ENCODE measurements at places on chromosomes 5 and 9.

- DNase-seq = no peak
These were observed 50.1 kb upstream of the SIMC1 start for GRCh38 chr5:176188085-176188484.

DNA sequence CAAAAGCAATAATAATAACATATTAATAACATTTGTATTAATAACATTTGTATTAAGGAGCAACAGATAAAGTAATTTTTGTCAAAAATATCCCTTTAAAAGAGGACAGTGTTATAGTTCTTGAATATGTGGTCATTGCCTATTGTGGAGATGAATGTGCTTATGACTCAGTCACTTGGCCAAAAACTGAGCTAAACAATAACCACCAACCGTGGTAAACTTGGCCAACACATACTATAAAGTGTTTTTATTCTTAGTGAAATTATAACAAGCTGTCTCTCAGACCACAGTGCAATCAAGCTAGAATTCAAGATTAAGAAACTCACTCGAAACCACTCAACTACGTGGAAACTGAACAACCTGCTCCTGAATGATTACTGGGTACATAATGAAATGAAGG lies 159.2 kb upstream of the PLPPR1 start:
- no peak for DNase-seq

DNA sequence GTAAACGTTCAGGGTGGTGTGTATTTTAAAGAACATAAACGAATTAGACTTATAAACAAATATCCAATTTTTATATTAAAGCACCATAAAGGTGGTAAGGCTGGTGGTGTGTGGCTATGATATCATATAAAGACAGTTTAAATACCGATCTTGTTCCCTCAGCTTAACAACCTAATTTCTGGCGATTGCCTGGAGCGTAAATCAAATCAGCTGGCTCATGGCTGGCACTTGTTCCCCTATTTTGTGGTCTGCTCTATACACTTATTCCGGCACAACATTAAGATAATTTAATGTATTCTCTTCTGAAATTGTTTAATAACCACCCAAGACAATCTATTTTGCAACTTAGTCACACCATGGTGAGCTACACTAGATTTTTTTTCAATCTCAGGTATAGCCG lies 2.4 kb upstream of the HAPLN1 start:
- no peak for DNase-seq

GRCh38 chr5:153209016-153209415 lies 281.5 kb upstream of the GRIA1 start:
- DNase-seq = no peak

GRCh38 chr9:133146746-133147411 lies 16.8 kb downstream of the GBGT1 start:
- DNase-seq = no peak

DNA sequence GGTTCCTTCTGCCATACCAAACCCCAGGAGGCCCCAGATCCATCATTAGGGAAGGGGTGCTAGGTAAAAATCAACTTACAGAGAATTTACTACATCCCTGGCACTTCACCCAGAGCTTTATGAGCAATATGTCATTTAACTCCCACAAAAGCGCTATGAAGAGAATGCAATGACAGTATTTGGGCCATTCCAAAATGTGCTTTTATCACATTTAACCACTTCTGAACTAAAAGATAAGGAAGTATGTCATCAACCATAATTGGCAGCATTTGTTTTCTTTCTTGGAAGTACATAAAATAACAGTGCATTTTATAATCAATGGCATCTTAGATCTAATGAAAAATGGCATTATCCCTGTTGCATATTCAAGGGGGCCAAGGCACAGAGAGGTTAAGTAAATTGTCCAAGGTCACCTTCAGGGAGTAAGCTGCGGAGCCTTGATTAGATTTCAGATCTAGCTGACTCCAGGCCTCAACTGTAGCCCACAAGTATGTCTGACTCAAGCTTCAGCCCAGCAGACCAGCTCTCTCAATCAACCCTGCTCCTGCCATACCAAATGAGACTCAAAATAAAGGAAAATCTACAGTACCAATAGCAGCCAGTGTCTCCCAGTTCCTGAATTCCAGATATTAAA lies 16.5 kb downstream of the SH3TC2 start:
- no peak for DNase-seq

DNA sequence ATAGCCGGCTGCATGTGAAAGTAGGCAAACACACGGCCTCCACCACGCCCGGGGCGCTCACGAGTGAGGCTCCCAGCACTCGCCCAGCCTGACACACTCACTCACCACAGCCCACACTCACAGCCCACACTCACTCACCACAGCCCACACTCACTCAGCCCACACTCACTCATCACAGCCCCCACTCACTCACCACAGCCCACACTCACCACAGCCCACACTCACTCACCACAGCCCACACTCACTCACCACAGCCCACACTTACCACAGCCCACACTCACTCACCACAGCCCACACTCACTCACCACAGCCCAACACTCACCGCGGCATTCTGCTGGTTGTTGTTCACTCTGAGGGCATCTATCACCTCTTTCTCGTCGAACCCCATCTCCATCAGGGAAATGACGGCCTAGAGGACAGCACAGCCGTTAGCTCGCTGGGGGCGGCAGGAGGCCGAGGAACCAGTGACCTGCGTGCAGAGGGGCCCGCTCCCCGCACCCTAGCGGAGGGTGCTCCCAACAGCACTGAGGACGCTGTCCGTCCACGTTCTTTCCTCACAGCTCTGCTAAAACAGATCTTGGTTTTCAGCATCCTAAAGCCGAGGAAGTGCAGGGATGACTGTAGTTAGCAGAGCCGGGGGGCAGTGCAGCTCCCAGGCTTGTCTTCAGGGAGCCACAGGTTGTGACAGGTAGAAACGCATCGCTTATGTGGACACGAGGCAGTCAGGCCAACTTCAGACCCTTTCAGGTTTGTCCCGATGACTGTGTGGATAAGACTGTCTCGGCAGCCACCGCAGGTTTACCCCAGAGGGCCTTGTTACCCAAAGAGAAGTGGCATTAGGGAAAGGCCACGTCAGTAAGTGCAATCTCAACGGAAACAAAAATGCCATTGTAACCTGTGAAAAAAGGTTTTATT lies 21.6 kb downstream of the UBAC1 start:
- no peak for DNase-seq

DNA sequence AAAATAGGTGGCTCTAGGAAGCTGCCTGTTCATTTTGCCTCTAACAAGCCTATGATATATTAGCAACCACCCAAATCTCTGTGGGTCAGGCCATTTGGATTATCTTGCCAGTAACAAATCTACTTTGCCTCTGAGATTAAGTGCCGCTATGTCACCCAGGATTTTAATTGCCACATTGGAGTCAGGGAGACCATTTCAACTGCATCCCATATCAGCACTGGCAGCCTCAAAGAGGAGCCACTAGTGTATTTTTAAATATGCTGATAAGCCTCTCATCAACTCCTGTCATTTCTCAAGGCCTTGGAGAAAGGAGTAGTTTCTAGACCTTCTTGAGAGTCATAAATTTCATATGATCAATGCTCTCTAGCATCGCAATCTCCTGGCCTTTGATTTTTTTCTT lies 12.1 kb upstream of the ADAMTS19 start:
- DNase-seq = no peak

DNA sequence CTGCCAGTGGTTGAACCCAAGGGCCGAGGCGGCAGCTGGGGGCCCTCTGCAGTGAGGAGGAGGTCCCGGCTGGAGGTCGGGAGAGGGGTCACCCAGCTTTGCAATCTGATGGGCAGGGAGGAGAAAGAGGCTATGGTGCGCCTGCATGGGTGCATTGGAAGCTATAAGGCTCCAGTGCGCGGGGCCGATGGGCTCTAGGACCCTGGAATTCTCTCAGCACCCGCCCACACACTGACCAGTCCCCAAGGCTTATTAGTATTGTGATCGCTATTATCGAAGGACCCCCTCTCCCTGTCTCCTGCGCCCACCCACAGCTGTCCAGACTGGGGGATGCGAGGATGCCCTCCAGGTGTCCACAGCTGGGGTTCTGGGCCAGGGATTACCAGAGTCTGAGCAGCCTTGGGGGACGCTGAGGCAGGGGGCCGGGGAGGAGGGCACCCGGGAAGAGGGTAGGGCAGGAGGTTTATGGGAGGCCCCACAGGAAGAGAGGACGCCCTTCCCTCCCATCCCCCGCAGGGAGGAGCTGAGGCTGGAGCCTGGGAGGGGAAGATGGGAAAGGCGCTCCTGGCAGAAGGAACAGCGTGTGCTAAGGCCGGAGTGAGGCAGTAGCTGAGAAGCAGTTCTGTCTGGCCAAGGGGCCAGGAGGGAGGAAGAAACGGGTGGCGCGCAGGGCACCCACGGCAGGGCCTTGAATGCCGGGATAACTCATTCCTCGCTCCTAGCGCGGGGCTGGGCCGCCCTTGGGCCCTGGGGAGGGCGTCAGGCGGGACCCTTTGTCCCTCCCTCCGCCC lies 24.2 kb downstream of the C9orf50 start:
- no peak for DNase-seq

GRCh38 chr9:99078717-99079116 lies 26.2 kb upstream of the TGFBR1 start:
- no peak for DNase-seq

GRCh38 chr9:103361906-103362305 lies 366.8 kb downstream of the CYLC2 start:
- DNase-seq = no peak

DNA sequence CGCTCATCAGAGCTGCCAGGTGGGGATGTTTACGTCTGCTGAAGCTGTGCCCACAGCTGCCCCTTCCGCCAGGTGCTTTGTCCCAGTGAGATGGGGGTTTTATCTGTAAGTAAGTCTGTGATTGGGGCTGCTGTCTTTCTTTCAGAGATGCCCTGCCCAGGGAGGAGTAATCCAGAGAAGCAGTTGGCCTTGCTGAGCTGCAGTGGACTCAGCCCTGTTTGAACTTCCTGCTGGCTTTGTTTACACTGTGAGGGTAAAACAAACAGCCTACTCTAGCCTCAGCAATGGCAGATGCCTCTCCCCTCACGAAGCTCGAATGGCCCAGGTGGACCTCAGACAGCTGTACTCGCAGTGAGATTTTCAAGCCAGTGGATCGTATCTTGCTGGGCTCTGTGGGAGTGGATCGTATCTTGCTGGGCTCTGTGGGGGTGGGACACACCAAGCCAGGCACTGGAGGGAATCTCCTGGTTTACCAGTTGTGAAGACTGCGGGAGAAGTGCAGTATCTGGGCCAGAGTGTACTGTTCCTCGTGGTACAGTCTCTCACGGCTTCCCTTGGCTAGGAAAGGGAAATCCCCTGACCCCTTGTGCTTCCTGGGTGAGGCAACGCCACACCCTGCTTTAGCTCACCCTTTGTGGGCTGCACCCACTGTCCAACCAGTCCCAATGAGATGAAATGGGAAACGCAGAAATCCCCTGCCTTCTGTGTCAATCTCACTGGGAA lies 530.1 kb upstream of the DMAC1 start:
- no peak for DNase-seq

GRCh38 chr5:124752854-124753720 lies 6.6 kb upstream of the ZNF608 start:
- no peak for DNase-seq

- no peak for DNase-seq
These were observed at the start of gene MGAT4B for GRCh38 chr5:179806250-179807048. Gene MGAT4B, minus strand, starts transcription at chr5:179806866. Its CDS starts 283 bp downstream, at chr5:179806583.

- no peak for DNase-seq
These were observed 42.4 kb upstream of the MACIR start for GRCh38 chr5:103216137-103216536.

GRCh38 chr5:138305797-138306196 lies 25.8 kb downstream of the CDC25C start:
- DNase-seq = no peak

- DNase-seq = no peak
These were observed 206.3 kb downstream of the GABBR2 start for GRCh38 chr9:98502311-98502975.

DNA sequence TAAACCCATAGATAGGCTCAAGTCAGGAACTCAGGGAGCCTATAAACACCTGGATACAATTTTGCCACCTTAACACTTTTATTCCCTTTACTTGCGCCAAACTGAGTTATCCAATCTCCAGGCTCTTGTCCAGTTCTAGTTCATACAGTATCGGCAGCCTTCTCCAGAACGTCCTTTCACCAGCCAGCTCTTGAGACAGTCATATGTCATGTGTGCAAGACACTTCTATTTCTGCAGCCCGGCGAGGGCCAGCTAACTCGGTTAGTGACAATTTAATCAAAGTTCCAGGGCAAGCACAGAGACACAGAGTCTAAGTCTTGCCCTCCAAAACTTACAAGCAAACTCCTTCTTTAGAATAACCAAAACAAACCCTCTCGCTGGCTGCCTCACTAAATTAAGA lies 12.9 kb downstream of the ABCA1 start:
- DNase-seq = no peak

DNA sequence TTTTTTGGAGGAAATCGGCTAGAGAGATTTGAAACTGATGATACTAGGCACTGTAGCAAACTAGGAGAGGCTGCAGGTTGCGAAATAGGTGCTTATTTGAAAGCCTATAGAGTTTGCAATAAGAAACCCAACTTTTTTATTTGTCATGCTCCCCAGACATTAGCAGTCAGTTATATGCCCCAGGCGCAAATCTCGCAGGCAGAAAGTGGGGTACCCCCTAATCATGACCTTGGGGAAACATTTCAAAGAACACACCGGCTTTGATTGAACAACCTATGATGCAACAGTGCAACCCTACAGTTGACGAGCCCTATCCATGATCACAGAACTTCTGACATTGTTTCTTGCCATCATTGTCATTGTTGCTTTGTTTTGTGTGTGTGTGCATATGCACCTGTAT lies 510.5 kb downstream of the RAB3C start:
- no peak for DNase-seq

GRCh38 chr9:75039801-75040200 lies 11.7 kb upstream of the CARNMT1 start:
- no peak for DNase-seq

DNA sequence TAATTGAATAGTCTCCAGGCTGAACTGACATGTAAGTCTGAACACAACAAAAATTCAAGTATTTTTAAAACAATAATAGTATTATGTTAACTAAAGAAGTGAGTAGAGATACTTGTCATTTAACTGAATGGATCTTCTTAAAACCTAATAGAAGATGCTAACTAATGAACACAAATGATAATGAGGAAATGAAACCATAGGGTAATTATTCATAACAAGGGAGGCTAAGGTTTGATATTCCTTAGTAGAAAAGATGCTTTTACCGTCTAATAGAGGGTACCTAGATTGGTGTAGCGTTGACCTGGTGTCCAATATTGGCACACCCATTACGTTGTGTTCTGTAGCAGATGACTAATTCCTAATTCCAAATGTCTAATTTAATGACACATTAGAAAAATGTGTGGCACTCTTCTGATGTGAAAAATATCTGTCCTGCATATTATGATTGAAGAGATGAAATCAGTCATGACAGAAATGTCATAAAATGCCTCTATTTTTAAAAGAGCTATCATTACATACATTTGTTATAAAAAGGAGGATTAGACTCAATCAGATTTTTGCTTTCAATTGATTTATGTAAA lies 14.9 kb upstream of the DAB2 start:
- DNase-seq = no peak

- no peak for DNase-seq
These were observed 23.8 kb downstream of the SVEP1 start for GRCh38 chr9:110555551-110556331.

DNA sequence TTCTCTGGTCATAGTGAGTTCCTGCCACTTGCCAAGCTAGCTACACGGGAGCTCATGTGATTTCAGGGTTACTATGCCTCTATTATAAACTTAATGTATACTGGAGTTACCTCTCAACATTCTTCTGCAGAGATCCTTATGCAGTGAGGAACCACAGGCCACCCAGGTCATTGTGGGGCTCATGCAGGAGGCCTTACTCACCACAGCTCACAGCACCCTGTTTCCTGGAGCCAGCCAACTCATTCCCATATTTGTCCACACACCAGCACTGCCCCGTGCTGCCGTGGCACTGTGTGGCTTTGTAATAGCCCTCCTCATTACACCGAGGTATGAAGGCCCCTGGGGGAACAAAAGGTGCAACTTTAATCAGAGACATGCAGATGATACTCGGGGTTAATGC lies 520.0 kb downstream of the SPOCK1 start:
- DNase-seq = no peak

Measured in stimulated activated CD4-positive, alpha-beta T cell treated with anti-CD3 and anti-CD28 coated beads, Interleukin-1b, Interleukin-23, amount 100 ng/mL, for 24 hours (primary cell).